ENCODE measurements at places on chromosomes 3 and 15.

GRCh38 chr3:141471160-141471559, 15.7 kb upstream of the RASA2 start:
- no peak for DNase-seq

GRCh38 chr3:148226246-148226645, 471.5 kb upstream of the AGTR1 start:
- DNase-seq: no peak

DNA sequence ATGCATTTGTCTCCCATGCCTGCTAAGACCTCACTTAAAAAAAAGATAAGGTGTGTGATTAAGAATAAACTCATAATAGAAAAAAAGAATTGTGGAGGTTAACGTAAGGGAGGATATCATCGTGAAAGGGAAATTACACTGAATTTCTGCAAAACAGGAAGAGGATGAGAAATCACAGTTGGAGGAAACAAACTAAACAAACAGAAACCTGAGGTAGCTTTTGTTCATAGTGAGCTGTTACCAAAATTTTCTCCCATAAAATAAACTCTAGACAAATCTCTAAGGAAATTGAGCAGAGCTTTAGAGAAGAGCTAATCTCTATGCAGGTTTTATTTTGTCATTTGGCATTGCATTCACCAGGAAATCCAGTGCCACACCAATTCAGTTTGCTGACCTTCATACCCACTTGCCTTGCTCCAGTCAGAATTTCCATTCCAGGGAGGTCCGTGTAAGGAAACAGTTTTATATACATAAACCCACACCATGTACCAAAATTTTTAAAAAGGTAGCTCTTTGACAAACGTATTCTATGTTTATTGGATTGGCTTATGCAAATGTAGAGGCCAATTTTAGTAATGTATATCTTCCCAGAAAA, 231.2 kb downstream of the MBNL1 start:
- no peak for DNase-seq

GRCh38 chr3:52730681-52731080, 24.8 kb downstream of the SPCS1 start:
- DNase-seq: no peak

- no peak for DNase-seq
These were observed 41.3 kb upstream of the GCNT3 start for GRCh38 chr15:59570315-59570714.

- DNase-seq: peak; percentile 66
These were observed 70.9 kb downstream of the IGF1R start for GRCh38 chr15:98719137-98719740.

GRCh38 chr3:178525251-178525650, 11.0 kb upstream of the KCNMB2 start:
- no peak for DNase-seq

DNA sequence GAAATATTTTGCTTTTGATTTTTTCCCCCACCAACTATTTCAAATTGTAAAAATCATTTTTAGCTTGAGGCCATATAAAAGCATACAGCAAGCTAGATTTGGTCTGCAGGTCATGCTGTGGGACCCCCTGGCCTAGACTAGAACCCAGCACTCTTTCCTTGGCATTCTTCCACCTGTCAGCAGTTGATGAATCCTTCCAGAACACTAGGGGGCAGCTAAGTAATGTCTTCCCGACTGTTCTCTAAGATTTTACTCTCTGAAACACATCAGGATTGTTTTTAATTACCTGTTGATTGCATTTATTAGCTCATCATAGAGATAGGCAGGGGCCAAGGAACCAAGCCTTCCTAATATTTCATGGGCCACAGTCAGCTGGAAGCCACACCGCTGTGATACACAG, 174.5 kb downstream of the CACNA1D start:
- no peak for DNase-seq

DNA sequence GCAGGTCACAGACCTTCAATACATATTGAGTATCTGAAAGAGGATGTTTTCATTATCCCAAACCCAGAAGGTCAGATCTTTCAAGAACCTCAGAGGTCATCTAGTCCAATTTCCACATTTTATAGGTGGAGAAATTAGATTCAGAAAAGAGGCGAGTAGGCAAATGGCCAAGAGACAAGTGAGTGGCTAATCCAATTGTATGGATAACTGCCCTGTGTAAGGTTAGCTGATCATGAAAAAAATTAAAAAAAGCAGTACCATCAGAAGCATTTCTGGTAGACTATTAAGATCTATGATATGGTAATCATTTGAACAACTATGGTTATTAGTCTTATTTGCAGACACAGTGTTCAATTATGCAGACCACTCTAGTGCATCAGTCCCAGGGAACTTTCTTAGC, 660.7 kb upstream of the CFAP20DC start:
- DNase-seq: no peak

- DNase-seq: no peak
These were observed 22.0 kb downstream of the SST start for GRCh38 chr3:187648177-187648576.

DNA sequence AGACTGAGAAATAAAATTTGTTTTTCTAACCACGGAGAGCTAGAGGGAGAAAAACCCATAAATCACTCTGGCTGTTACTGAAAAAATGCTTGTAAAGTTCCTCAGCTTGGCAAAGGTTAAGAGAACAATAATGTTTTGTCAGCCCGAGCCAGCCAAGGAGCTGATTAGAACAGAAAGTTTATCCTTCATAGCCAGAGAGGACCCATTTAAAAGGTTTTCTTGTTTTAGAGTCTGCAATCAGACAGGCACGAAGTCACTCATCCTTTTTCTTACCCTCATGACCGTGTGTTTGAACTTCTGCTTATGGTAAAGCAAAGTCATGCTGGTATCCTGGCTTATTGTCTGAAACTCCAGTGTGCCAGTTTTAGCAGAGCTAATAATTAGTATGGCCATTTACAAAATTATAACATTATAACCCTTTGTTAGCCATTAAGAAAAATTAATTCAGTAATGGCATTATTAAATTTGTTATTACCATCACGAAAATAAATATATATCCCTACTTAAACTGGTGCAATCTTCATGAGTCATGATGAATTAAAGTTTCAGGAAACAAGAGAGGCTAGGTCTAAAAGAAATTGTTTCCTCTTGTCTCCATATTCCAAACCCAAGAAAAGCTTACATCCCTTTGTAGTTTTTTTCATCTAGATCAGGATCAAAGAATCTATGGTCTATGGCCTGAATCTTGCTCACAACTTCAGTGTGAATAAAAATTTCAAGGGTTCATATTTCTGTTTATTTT, 13.5 kb upstream of the STXBP5L start:
- no peak for DNase-seq

DNA sequence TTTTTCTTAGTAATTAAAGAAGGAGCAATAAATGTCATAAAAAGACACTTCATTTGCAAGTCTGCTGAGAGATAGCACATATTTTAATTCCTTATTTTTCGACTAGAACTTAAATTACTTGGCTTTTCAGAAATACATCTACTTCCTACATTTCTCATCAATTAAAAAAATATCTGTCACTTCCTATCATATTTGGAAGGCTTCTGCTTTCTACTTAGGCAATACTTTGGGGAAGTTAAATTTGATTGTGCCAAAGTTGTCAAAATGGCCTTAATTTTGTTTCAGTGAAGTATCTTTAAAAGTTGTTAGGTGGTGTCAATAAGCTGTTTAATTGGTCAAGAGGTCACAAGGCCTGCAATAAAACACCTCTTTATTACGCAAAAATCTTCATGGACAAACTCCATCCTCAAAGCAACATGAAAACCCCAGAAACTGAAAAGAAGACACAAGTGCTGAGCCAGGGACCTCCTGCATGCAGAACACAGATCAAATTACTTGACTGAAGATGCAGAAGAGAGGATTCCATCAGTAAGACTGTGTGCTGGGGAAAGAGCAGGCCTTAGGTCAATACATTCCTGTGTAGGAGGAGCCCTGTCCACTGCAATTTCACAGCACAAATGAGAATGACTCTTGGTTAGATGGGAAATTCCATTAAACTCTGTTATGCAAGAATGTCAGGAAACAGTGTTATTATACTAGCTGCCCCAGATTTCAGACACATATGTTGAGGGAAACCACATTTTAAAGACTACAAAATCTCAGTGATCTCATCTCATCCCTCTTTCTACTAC, 48.0 kb upstream of the FSTL1 start:
- DNase-seq: no peak

- peak; percentile 14 for DNase-seq
These were observed 48.2 kb upstream of the TEX264 start for GRCh38 chr3:51622868-51623267.

DNA sequence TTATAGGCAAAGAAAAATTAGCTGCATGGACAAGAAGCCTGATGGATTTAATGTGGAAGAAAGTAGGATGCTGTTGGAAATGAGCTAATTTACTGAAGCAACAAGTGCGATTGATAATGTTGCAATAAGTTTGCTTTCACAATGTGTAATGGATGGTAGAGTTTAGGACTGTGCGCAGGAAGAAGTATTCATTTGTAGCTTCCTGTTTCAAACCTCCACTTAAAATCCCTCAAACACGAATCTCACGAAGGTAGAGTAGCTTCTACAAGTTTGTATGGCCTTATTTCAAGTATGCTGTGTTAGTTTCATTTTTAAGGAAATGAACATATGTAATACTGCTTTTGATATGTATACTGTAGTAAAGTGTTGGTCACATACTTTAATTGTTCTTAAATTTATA, 42.3 kb downstream of the KCNH8 start:
- no peak for DNase-seq

- DNase-seq: no peak
These were observed 129.2 kb downstream of the NEK10 start for GRCh38 chr3:27239951-27240350.

DNA sequence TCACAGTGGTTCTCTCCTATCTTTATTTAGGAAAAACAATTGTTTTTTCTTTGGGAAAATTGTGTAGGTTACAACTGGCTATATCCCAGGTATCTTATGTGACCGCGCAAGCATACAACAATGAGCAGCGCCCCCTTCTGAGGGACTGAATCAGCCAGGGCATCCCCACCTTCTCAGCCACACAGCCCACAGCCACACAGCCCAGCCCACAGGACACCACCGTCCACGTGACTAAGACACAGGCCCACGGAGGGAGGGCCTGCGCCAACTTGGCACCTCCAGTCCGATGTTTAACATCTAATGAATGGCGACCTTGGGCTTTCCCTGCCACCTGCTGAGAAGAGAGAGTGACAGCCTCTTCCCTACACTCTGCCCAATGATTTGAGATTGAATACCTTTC, 68.1 kb downstream of the ATP10A start:
- no peak for DNase-seq

GRCh38 chr15:48778331-48778730, 32.5 kb downstream of the CEP152 start:
- no peak for DNase-seq

GRCh38 chr3:31880020-31880419, 101.0 kb downstream of the OSBPL10 start:
- DNase-seq: no peak

Measured in hematopoietic multipotent progenitor cell treated with erythropoietin and hydrocortisone succinate and interleukin-3 and kit ligand, for 8 days (in vitro differentiated cells).